ENCODE measurements at places on chromosomes 11 and 22.

- no peak overlapping the region for H3K4me3 ChIP-seq
- no peak for DNase-seq
- H3K4me1 ChIP-seq: no peaks in the 10 kb centered on the region
Observed at GRCh38 chr11:120880498-120881175, 143.3 kb upstream of the TBCEL start.

DNA sequence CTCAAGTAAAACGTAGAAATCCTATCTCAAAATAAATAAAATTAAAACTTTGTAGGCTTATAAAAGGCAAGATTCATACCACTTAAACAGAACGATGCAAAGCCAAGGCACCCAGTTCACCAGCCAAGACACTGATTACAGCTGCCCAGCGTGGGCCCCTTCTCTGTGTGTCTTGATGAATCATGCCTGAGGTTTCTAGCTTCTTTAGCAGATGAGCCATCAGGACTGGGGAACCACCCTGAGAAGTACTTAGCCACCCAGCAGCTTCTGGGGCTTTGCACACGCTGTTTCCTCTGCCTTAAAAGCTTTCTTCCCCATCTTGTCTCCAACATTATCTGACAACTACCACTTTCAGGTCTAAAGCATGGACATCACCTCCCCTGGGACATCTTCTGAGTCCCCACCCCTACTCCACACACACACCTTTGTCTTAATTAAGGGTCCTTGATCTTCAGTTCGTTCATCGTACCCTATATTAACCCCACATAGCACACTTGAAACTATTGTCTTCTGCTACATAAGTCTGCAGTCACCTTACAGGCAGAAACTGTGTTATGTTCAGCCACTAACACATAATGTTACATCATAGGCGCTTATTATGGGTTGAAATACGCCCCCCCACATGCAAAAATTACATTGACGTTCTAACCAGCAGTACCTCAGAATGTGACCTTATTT lies 8.7 kb upstream of the LAYN start:
- H3K27ac ChIP-seq: peak overlapping the region; percentile 96
- peak; percentile 69 for DNase-seq
- peaks cover 8% of the 10 kb centered on the region for H3K27me3 ChIP-seq

DNA sequence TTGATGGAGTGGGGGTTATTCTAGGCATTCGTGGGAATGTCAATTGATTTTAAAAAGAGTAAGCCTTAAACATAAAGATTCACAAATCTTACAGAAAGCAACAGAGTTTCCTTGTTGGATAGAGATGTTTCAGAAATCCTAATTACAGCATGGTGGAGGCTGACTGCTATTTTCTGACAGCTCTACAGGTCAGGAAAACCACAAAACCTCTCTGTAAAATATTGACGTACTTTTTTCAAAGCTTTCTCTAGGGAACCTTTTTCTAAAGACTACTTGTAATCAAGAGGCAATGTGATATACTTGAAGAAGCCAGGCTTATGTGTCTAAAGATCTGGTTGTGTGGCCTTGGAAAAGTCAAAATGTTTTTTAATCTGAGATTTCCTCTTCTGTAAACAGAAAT lies 9.1 kb upstream of the OR8B8 start:
- DNase-seq: no peak
- no peaks in the 10 kb centered on the region for H3K36me3 ChIP-seq
- no peak overlapping the region for H3K27ac ChIP-seq
- no peak overlapping the region for H3K4me3 ChIP-seq

DNA sequence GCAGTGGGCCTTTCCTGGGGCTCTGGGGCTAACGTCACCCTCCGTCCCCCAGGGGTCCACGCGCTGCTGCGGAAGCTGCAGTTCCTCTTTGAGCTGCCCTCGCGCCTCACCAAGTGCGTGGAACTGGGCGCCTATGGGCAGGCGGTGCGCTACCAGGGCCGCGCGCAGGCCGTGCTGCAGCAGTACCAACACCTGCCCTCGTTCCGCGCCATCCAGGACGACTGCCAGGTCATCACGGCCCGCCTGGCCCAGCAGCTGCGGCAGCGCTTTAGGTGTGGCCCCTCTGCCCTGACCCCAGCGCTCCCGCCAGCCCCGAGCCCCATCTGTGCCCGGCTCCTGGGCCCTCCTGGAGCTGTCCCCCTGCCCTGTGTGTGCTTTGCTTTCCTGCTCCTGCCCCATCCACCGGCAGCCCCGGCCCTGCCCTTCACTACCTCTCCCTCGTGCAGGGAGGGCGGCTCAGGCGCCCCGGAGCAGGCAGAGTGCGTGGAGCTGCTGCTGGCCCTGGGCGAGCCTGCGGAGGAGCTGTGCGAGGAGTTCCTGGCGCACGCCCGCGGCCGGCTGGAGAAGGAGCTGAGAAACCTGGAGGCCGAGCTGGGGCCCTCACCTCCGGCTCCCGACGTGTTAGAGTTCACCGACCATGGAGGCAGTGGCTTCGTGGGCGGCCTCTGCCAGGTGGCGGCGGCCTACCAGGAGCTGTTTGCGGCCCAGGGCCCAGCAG lies 3.8 kb upstream of the TM7SF2 start:
- no peaks in the 10 kb centered on the region for H3K27me3 ChIP-seq
- H3K27ac ChIP-seq: no peak overlapping the region
- no peak overlapping the region for H3K4me3 ChIP-seq
- DNase-seq: no peak
- H3K4me1 ChIP-seq: peaks cover 19% of the 10 kb centered on the region

DNA sequence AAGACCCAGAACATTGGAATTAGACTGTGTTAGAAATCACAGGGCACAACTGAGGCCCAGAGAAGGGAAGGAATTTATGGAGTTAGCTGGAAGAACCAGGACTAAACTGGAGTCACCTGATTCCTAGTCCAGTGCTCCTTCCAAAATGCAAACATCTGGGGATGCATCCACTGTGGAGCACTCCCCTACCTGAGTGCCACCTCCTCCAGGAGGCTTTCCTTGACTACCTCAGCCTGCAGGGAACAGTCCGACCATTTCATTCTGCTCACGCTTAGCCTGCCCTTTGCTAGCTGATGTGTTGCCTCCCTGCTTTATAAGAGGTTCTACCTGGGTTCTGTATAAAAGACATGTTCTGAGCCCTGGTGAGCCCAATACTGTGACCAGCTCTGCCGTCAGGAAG lies 24.0 kb downstream of the CHRDL2 start:
- H3K36me3 ChIP-seq: no peaks in the 10 kb centered on the region
- no peak for DNase-seq
- H3K27ac ChIP-seq: no peak overlapping the region
- no peaks in the 10 kb centered on the region for H3K27me3 ChIP-seq

DNA sequence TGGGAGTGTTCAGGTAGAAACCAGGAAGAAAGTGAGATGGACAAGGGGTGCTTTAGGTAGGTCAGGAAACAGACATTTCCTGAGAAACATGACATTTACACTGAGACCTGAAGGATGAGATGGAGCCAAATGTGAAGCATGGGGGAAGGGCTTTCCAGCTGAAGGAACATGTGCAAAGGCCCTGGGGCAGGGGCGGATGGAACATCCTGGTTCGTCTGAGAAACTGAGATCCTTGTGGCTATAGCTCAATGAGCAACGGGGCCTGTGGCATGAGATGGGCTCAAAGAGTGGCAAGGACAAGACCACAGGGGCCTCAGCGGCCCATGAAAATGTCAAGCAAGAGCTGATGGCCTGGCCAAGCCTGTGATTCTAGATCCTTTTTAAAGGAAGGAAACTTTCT lies 127.4 kb downstream of the DSCAML1 start:
- DNase-seq: no peak
- no peak overlapping the region for H3K4me3 ChIP-seq
- H3K27ac ChIP-seq: no peak overlapping the region

- no peak overlapping the region for H3K4me3 ChIP-seq
- no peaks in the 10 kb centered on the region for H3K27me3 ChIP-seq
Observed at GRCh38 chr11:36948460-36949127, 350.6 kb upstream of the RAG2 start.

- peak overlapping the region; percentile 7 for H3K27ac ChIP-seq
- H3K27me3 ChIP-seq: no peaks in the 10 kb centered on the region
- no peak for DNase-seq
- peaks cover 44% of the 10 kb centered on the region for H3K4me1 ChIP-seq
Observed at GRCh38 chr11:57322256-57323166, 2.2 kb downstream of the TNKS1BP1 start.

GRCh38 chr22:45240810-45241631 lies at the start of gene KIAA0930:
Gene KIAA0930 (minus strand): TSS chr22:45240894. CDS start chr22:45240703, 191 bp downstream.
- no peaks in the 10 kb centered on the region for H3K36me3 ChIP-seq
- peak within 1 kb of the TSS; percentile 75 for H3K27ac ChIP-seq
- peak; percentile 81 for DNase-seq
- peaks cover 43% of the 10 kb centered on the region for H3K4me1 ChIP-seq

DNA sequence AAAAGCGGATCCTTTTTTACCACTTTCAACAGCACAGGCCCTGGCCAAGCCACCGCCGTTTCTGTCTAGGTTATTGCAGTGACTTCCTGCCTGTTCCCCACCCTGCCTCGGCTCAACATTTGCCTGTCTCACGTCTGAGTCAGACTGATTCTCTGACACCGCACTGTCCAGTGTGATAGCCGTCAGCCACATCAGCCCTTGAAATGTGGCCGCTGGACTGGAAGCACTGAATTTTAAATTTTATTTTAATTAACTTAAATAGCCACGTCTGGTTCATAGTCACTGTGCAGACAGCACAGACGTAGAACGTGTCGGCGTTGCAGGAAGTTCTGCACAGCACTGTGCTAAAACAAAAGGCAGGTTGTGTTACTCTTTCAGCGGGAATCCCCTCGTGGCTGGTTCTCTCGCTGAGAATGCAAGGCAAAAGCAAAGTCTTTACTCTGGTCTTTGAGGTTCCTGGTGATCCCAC lies 56.3 kb upstream of the ADSL start:
- peak overlapping the region; percentile 63 for H3K4me3 ChIP-seq
- H3K4me1 ChIP-seq: peaks cover 61% of the 10 kb centered on the region
- H3K36me3 ChIP-seq: peaks cover 37% of the 10 kb centered on the region

GRCh38 chr11:128135451-128135850 lies 451.9 kb downstream of the ETS1 start:
- H3K27ac ChIP-seq: no peak overlapping the region
- H3K4me3 ChIP-seq: no peak overlapping the region
- H3K27me3 ChIP-seq: no peaks in the 10 kb centered on the region
- no peaks in the 10 kb centered on the region for H3K36me3 ChIP-seq
- no peaks in the 10 kb centered on the region for H3K4me1 ChIP-seq

DNA sequence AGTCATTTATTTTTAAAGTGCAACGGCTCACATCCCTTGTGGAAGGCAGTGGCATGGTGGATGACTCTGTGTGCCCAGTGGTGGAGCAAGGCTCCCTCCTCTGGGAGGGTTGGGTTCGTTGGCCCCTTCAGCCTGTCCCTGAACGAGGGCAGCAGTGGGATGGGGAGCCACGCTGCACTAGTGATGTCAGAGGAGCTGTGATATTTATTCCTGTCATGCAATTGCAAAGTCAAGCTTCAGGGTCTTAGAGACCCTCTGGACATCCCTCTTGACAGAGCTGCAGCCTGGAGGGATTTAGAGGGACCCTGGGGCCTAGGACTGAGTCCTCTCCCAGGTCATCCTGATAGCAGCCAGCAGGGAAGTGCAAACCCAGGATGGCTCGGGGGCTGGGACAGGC lies 78.2 kb upstream of the NARS2 start:
- DNase-seq: no peak
- peak overlapping the region; percentile 72 for H3K27ac ChIP-seq

DNA sequence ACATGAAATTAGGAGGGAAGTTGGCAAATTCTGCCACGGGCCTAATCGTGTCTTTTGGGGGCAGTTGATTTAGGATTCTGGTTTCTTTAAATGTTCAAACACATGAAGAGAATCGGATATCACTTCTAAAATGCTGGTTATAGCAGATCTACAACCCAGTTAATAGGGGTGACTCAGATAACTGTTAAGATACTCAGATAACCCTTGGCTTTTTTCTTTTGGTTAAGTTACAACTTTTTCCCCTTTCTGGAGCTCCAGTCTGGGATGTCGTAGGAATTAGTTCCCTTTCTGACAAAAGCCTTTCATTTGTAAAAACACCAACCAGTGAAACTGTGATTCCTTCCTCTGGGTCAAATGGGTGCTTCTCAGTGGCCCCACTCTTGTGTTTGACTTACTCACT lies 976 bp downstream of the DEPDC7 start:
- no peaks in the 10 kb centered on the region for H3K36me3 ChIP-seq
- DNase-seq: no peak
- H3K27ac ChIP-seq: no peak overlapping the region
- H3K27me3 ChIP-seq: peaks cover 17% of the 10 kb centered on the region
- H3K4me3 ChIP-seq: peak overlapping the region; percentile 76
- H3K4me1 ChIP-seq: peaks cover 36% of the 10 kb centered on the region

DNA sequence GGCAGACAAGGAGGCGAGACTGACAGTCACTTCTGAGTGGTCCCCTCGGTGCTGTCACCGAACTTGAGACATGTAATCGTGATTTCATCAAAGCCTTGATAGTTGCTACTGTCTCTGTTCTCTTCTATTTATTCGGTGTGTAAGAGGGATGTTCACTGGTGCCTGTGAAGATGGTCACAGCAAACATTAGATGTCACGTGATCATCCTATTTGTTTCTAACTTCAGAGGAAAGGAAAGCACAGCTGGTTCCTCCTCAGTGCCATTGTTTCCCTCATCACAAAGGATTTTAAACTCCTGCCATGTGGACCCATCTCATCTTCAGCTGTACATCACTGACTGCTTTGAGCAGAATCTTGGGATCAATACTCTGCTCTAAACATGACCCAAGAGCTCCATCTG lies 73.1 kb upstream of the CLMP start:
- H3K4me3 ChIP-seq: no peak overlapping the region
- no peak overlapping the region for H3K27ac ChIP-seq
- no peaks in the 10 kb centered on the region for H3K36me3 ChIP-seq
- H3K27me3 ChIP-seq: peaks cover 14% of the 10 kb centered on the region
- no peak for DNase-seq

GRCh38 chr11:1563697-1564534 lies 8.2 kb downstream of the DUSP8 start:
- H3K36me3 ChIP-seq: no peaks in the 10 kb centered on the region
- no peaks in the 10 kb centered on the region for H3K4me1 ChIP-seq
- H3K27ac ChIP-seq: no peak overlapping the region
- H3K4me3 ChIP-seq: no peak overlapping the region

DNA sequence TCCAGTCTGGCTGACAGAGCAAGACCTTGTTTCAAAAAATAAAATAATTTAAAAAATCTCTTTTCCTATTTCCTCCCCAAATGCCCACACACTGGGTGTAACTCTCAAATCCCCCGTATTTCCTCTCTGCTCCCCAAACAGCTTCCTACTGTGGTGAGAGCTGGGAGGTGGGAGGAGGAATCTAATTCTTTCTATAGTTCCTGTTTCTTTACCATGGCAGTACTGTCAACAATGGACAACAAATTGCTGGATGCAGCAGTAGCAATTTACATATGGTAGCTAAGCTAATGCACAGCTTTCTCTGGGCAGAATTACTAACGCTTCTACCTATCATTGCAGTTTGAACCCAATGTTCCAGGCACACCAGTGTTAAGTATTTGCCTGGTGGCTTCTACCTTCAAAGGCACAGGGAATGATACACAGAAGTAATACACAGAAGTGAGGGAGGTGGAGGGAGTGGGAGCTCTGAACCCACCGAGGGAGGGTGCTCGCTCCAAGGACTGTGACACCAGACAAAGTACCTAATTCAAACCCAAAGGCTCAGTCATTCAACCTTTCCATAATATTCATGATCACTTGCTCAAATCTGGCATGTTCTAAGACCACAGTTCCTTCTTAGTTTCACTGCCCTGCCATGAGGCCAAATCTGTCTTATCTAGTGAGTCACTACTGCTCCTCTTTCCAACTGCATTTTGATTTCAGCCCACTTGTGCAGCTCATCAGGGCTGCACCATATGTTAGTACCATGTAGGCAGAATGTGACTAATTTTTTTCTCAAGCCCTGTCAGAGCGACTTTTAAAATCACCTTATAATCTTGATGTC lies 37.9 kb downstream of the CELF1 start:
- peaks cover 91% of the 10 kb centered on the region for H3K4me1 ChIP-seq
- peak overlapping the region; percentile 44 for H3K4me3 ChIP-seq
- peak; percentile 39 for DNase-seq

GRCh38 chr11:81920205-81920604 lies 813.5 kb downstream of the FAM181B start:
- no peaks in the 10 kb centered on the region for H3K27me3 ChIP-seq
- H3K36me3 ChIP-seq: no peaks in the 10 kb centered on the region
- H3K27ac ChIP-seq: no peak overlapping the region
- H3K4me3 ChIP-seq: no peak overlapping the region
